MV-4-11 (cell line): ENCODE measurements at places on chromosomes 5 and 9.

DNA sequence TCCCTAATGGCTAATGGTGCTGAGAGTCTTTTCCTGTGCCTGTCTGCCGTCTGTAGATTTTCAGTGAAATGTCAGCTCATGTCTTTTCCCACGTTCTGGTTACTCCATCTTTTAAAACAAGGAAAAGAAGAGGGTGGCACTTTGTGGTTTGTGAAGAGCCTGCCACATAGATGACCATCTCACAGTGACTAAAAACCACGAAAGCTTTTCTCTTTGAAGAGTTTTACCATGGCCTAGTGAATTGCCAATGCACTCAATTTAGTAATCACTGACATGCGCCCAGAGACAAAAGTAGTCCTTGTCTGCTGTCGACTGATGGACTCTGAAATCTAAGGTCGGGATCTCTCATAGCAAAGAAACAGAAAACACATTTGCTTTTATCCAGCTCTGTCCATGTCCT lies 50.4 kb downstream of the SPATA31C2 start:
- DNase-seq, result peak; percentile 4

- DNase-seq, result no peak
Measured at GRCh38 chr5:58987193-58987592, 404.3 kb downstream of the RAB3C start.

GRCh38 chr5:372556-372995 lies 51.1 kb downstream of the AHRR start:
- peak; percentile 29 for DNase-seq

DNA sequence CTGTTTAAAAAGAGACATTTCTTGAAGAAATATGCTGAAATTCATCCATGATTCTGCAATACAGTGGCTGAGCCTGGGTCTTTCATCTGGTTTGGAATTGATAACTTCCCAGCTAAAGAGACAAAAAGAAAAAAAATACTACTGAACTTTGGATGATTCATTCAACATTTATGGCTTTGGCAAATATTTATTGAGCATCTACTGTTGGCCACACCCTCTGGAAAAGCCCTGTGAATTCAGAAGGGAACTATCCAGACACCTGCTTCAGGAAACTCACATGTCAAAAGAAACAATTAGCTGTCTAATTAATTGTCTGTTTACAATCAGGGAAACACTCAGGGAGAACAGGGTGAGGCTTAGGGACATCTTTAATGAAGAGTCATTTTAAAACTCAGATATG lies 17.8 kb upstream of the ZNF622 start:
- DNase-seq, result no peak

- DNase-seq, result no peak
Measured at GRCh38 chr9:3950534-3950933, 349.3 kb downstream of the GLIS3 start.

GRCh38 chr5:20102293-20102692 lies 114.3 kb upstream of the CDH18 start:
- no peak for DNase-seq

- no peak for DNase-seq
Measured at GRCh38 chr5:132280371-132281240, 13.6 kb upstream of the SLC22A4 start.

- DNase-seq, result no peak
Measured at GRCh38 chr9:38733503-38733902, 13.6 kb upstream of the FAM240B start.

GRCh38 chr5:103450333-103451061 lies 112.1 kb downstream of the NUDT12 start:
- DNase-seq, result no peak

- peak; percentile 32 for DNase-seq
Measured at GRCh38 chr5:56900858-56901578, 8.4 kb upstream of the SETD9 start.
